NCI-H1436 (cell line): ENCODE measurements at places on chromosomes 6 and 20.
A peak's percentile ranks its signal among the peaks of the same experiment; 100 is the strongest.

- peak; percentile 2 for DNase-seq
Measured at GRCh38 chr6:29705389-29706231, 17.6 kb upstream of the HLA-F start.

- DNase-seq: no peak
Measured at GRCh38 chr6:17224056-17224455, 57.1 kb upstream of the RBM24 start.

GRCh38 chr20:4026093-4026601, 10.8 kb upstream of the RNF24 start:
- DNase-seq: no peak

DNA sequence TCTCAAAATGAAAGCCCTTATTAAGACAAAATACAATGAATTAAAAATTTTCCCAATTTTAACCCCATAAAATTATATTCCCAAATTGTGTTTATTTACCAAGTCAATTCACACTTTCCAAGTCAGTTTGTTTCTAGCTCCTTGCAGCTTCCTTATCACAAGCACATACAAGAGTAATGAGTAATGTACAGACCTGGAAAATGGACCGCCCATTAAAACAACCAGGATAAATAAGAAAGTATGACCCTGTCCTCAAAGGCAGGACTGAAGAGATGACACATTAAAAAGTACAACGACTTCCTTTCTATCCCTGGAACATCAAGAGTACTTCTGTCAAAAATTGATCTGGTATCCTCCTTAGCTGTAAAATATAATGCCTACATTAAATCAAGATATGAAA, 47.1 kb upstream of the TMX4 start:
- no peak for DNase-seq

- no peak for DNase-seq
Measured at GRCh38 chr6:68114463-68115047, 520.5 kb upstream of the ADGRB3 start.

- no peak for DNase-seq
Measured at GRCh38 chr6:41652866-41653652, 14.8 kb downstream of the MDFI start.
